ENCODE measurements at places on chromosomes 12 and 14.

- no peak for DNase-seq
Observed at GRCh38 chr12:130214686-130215395, 52.6 kb downstream of the FZD10 start.

DNA sequence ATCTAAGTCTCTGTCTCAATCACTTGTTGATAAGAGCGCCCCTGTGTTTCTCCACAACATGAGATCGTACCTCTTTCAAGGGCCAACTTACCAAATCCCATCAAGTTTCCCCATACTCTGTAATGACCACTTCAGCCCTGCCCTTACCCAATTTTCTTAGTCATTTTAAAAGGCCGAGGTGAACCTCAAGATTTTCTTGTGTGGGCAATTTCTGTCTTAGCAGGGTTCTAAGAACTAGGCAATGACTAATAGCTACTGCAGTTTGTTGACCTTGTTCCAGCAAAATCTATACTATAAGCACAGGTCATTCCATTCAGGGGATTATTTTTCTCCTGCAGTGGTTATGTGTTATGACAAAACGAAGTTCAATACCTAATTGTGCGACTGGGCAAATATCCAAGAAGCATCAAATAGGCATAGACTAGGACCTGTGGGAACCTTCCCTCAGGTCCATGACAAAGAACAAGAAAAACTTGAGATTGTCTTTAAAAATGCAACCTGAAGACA is 359.8 kb downstream of the PCNX1 start:
- DNase-seq = peak; percentile 24

DNA sequence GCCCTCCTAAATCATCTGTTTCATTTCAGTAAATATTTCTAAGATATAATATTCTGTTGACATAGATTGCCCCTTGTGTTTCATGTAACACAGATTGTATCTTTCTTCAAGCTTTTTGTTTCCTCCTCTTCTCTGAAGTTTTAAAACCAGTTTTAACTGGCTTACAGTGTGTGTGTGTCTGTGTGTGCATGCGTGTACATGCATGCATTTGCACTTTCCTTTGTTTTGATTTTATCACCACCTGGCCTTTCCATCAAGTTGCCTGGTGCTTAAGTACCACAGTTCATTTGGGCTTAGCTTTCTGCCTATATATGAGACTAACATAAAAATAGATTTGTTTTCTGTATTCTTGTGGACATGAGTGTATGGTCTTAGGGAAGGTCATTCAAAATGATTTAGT is 31.9 kb downstream of the ETNK1 start:
- no peak for DNase-seq

DNA sequence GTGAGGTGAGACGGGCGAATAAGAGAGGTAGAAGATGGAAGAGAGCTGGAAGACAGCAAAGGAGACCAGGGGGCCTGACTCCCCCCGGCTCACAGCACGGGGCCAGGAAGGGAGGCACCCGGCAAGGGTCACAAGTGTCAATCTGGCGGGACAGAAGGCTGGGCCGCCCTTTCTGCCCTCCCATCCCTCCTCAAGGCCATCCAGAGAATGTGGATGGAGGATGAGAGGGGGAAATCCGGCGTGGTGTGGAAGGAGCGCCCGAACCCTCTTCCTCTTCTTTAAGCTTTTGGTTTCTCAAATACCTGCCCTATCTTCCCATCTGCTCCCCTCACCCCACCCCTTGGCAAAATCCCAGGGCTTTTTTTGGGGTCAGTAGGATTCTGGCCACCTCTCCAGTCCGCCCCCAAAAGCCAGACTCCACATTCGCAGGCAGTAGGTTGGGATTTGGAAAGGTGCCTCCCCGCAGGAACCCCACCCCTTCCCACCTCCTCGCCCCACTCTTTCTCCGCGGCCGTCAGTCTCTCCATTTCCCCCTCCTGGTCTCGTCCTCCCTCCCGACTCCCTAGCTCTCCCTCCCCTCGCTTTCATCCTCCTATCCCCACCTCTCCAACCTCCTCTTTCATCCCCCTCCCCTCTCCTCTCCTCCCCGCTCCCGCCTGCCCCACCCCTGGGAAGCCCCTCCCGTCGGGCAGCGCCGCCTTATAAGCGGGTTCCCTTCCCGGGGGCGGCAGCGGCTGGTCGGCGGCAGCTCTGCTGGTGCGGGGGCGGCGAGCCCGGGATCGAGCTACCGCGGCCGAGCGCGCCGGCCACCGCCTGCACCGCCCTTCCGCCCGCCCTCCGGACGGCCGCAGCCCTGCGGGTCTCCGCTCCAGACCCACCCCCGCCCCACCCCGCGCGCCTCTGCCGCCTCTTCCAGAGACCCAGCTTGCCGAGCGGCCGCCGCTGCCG is at the start of gene PTMS:
Gene PTMS, plus strand, starts transcription at position 730 of the 948 bp plus-strand sequence. CDS start 343 bp downstream, outside the sequence.
- DNase-seq = no peak

- no peak for DNase-seq
Observed at GRCh38 chr12:79552192-79552591, 138.6 kb downstream of the PAWR start.

GRCh38 chr14:90517076-90517841 is 120.4 kb downstream of the CALM1 start:
- no peak for DNase-seq

Measured in stimulated activated CD4-positive, alpha-beta T cell treated with anti-CD3 and anti-CD28 coated beads, Interleukin-1b, Interleukin-23, amount 100 ng/mL, for 48 hours (primary cell).